Parietal lobe (tissue), 2 donors: ENCODE measurements at places on chromosomes 16 and 17. TPM values are rescaled to one million over a fixed set of nuclear protein-coding genes. Genes with fewer than 3 reads are reported as not detected.

ACE gene
- 7.5 TPM for total RNA-seq

ZNF385C gene
- 0.31 TPM for total RNA-seq

IRX3 gene
- not detected for total RNA-seq

RASL10B gene
- total RNA-seq = 6.6 TPM

CD300E gene
- not detected for total RNA-seq

GDPD3 gene
- 1.9 TPM for total RNA-seq

TM4SF5 gene
- not detected for total RNA-seq

KRTAP4-6 gene
- not detected for total RNA-seq

MON1B gene
- total RNA-seq = 11.0 TPM

KRTAP16-1 gene
- total RNA-seq = not detected

DHRS7C gene
- not detected for total RNA-seq

NTN1 gene
- total RNA-seq = 4.7 TPM

SMPD3 gene
- total RNA-seq = 107 TPM

MARCHF10 gene
- total RNA-seq = 0.31 TPM
